ENCODE measurements at places on chromosomes 3 and 15.

DNA sequence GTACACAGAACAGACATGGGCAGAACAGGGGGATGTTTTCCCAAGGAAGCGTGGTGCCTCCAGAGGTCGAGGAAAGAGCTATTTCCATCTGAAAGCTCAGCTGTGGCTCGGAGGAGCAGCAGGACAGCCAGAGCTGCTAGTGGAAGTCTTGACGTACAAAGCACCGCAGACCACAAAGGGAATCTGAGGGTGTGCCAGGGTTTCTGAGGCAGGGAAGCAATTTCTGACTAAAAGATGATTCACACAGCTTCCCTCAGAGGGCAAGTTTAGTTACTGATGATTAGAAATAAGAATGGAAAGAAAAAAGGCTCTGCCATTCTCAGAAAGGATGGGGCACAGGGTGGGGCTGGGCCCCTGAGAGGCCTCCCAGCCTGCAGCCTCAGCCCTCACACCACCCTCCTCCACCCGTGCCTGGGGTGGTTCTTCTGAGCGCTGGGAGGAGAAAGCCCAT lies 45.8 kb upstream of the SEC13 start:
- peak; percentile 97 for DNase-seq

GRCh38 chr15:69463182-69463756 lies 10.7 kb downstream of the RPLP1 start:
- DNase-seq = no peak

GRCh38 chr3:107082527-107082926 lies 294.7 kb upstream of the CCDC54 start:
- no peak for DNase-seq

- DNase-seq = peak; percentile 3
Measured at GRCh38 chr15:94322141-94322540, 90.8 kb downstream of the MCTP2 start.

DNA sequence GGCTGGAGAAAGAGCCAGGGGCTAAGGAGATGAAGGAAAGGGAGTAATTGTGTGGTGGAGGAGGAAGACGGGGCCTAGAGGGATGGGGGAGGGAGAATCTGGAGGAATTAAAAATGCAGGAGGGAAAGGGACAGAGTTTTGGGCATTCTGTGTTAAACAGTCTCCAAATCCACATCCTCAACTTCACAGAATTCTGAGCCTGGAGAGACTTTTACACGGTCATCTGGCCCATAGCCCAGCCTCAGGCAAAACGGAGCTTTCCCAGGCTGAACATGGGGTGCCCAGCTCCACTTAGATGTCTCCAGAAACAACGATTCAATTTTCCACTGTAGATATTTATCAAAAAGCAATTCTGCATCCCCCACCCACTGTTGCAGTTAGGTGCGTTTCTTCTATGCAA lies 137.6 kb upstream of the HACD2 start:
- no peak for DNase-seq

DNA sequence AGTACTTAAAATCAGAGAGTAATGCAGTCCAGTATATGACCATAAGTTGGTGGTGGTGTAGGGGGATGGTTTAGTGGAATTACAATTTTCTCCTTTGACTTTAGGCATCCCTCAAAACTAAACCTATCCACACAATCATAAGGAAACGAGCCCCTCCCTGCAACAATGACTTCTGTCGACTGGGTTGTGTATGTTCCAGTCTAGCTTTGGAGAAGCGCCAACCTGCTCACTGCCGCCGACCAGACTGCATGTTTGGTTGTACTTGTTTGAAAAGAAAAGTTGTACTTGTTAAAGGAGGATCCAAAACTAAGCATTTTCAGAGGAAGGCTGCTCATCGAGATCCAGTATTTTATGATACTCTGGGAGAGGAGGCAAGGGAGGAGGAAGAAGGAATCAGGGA lies 52.8 kb downstream of the MGA start:
- DNase-seq = peak; percentile 4

GRCh38 chr3:186413615-186414415 lies 51.8 kb upstream of the DGKG start:
- peak; percentile 29 for DNase-seq

DNA sequence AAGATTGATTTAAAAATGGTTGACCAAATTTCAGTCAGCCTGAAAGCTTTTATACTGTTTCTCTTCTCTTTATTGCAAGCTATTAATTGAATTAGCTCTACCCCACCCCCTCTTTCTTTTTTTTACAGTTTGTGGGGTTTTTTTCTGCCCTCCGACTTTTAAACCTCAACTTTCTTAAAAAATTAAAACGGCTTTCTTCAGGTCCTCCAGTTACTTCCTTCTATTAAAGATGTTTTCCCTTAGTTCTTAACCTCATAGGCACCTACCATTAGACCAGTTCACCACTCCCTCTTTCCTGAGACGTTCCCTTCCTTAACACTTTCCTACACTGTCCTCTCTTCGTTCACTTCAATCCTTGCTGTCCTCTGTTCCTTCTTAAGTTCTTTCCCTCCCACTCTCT lies 52.4 kb downstream of the ATP8B4 start:
- DNase-seq = no peak

DNA sequence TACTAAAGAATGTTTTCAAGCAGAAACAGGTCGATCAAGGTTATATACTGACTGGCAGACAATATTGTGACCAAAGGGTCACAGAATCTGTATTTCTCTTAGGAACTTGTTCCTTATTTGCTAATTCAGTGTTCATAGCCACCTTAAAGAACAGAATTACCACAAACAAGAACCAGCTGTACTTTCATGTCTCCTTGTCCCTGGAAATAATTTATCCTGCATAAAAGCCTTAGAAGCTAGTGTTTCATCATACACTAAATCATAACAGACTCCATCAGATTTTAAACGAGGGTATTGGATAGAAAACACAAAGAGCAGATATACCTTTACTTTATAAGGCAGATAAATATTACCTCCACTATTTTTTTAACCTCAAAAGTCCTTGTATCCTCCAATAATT lies 6.4 kb downstream of the DNAJC19 start:
- DNase-seq = no peak

DNA sequence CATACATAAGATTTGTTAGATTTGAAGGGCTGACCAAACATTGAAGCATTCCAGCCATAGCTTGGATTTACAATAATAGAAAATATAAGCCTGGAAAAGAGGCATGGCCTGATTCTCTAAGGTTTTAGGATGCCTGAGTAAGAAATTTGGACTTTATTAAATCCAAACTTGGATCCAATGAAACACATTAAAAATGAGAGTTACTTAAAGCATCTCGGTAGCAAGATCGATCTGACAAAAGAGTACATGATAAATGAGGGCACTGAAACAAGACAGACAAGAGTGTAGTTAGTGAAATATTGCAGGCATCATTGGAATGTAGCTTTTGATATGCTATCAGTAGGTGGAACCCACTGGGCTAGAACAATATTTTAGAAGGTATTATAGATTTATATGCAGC lies 855.7 kb upstream of the DPPA4 start:
- peak; percentile 12 for DNase-seq

GRCh38 chr15:20672470-20672869 lies 130.9 kb upstream of the GOLGA6L6 start:
- DNase-seq = no peak

DNA sequence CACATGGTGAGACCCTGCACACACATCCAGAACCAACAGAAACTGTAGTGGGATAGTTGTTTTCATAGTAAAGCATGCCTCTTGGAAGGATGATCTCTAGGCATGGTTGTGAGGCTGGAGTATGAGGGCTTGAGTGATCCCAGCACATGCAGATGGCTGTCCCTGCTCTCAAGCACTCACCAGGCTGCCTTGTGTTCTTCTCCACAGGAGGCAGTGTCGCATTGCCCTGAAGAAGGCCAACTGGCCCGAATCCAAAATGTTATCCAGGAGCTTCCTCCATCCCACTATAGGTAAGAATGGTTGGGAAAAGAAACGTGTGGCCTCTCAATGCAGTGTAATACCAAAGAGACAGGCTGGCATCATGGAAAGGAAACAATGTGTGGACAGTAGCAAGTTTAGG lies 82.7 kb downstream of the TMEM39A start:
- peak; percentile 8 for DNase-seq

DNA sequence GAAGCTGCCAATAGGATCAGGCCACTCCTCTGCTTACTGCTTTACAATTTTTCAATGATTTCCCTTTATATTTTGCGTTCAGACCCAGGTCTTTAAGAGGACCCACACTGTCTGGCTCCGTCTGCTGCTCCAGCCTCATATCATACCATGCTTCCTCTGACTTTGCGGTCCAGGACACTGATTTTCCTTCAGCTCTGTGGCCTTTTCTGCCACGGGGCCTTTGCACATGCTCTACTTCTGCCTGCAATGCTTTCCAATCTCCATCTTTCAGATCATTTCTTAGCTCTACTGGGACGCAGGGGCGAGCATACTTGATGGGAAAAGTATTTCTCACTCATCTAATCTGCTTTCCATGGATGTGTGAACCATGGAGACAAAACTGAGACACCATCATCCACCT lies 23.0 kb upstream of the SH3GL3 start:
- DNase-seq = no peak

GRCh38 chr15:82737975-82738374 lies 28.3 kb upstream of the AP3B2 start:
- no peak for DNase-seq

- no peak for DNase-seq
Measured at GRCh38 chr15:65086680-65087111, 10.2 kb downstream of the KBTBD13 start.

DNA sequence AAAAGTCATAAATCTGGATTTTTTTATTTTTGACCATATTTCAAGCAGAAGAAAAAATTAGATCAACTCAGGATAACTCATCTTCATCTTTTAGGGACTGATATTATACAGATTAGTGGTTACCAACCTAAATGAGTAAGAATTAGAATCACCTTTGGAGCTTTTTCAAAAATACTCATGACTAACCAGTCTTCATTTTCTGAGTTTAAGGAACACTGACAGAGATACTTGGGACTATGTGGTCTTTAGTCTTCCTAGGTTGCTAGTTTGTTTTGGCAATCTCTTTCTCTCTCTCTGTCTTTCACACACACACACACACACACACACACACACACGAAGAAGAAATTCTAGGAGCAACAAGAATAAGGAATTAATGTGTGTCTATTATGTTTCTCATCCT lies 50.1 kb downstream of the TMOD3 start:
- DNase-seq = peak; percentile 70

DNA sequence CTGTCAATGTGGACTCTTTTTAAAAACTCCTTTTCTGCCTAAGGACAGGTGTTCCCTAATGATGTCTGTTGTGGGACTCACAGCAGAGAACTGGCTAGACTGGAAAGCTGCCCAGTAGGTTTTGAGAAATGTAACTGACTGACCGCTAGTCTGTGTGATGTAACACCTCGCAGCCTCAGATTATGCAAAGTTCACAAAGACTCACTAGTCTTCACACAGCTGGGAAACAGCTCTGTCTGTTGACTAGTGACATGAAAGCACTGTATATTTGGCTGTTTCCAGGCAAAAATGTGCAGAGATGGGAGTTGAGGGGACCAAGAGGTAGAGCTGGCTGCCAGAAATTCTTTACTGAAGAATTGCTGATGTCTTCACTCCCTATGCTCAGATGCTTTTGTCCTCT lies 10.3 kb downstream of the PDZRN3 start:
- DNase-seq = peak; percentile 96

DNA sequence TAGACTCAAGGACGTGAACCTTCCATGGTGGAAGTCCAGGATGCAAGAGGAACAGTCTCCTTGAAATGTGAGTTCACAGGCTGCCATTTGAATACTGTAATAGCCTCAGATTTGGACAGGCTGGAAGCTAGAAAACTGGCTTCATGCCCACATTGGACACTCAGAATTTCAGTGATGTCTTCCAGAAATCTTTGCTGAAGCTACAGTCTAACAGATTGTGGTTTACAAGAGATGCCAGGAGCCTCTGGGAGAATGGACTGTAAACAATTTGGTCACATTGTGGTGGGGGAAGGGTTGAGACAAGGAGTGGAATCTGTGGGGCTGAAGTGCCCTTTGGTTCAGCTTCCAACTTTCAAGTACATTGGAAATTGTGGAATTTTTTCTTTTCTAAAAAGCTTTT lies 252.0 kb upstream of the PROK2 start:
- peak; percentile 26 for DNase-seq

GRCh38 chr15:54250326-54250725 lies 272.1 kb downstream of the UNC13C start:
- no peak for DNase-seq

GRCh38 chr3:49349348-49350114 lies 8.6 kb downstream of the GPX1 start:
- no peak for DNase-seq

GRCh38 chr3:152331018-152331541 lies 62.4 kb downstream of the MBNL1 start:
- DNase-seq = peak; percentile 93

GRCh38 chr3:35883929-35884328 lies 244.6 kb downstream of the ARPP21 start:
- DNase-seq = no peak

GRCh38 chr3:133115176-133115575 lies 77.0 kb downstream of the TMEM108 start:
- no peak for DNase-seq

GRCh38 chr3:186668426-186668825 lies 2.6 kb downstream of the HRG start:
- DNase-seq = no peak

DNA sequence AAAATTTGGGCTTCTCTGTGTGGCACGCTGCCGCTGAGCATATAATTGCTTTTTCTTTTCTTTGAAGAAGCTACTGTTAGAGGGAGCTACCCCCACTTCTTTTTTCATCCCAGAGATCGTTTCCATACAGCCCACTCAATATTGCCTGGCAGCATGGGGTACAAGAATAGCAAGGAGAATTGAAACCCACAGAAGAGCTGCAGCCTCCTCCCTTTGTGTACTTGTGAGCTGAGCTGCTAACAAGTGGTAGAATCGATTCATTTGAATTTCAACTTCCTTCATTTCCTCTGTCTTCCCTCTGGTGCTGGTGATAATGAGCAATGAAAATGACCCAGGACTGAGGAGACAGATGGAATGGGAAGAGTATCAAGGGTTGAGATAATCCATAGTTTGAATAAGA lies 64.9 kb downstream of the LRRC3B start:
- DNase-seq = no peak

GRCh38 chr3:65833761-65834505 lies 204.8 kb downstream of the MAGI1 start:
- DNase-seq = peak; percentile 77

- no peak for DNase-seq
Measured at GRCh38 chr3:101680466-101680865, 3.5 kb upstream of the ZBTB11 start.

DNA sequence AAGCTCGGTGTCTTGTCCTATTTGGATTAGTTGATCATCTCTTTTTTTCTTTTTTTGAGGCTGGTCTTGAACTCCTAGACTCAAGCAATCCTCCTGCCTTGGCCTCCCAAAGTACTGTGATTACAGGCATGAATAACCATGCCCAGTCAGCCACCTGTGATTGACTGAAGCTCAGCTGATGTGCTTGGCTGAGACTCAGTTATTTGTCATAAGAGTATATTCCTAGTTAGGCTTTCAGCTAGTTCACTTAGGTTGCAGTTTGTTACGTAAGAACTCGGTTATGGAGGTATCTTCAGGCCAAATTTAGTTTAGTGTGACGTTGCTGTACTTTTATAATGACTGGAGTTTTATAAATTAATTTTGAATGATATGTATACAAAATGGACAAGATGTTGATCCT lies 365.0 kb downstream of the SV2B start:
- no peak for DNase-seq

- DNase-seq = no peak
Measured at GRCh38 chr3:155339052-155339451, 45.6 kb upstream of the STRIT1 start.

GRCh38 chr3:10351013-10351735 lies 30.3 kb upstream of the SEC13 start:
- DNase-seq = no peak

GRCh38 chr3:5531741-5532290 lies 344.3 kb downstream of the EDEM1 start:
- no peak for DNase-seq

- DNase-seq = peak; percentile 49
Measured at GRCh38 chr3:124131580-124131979, 139.7 kb upstream of the ROPN1 start.

All from cardiac fibroblast (primary cell).